ENCODE measurements at places on chromosomes 2 and 18.
A peak's percentile ranks its signal among the peaks of the same experiment; 100 is the strongest.

GRCh38 chr2:226798422-226799210 lies 1.0 kb downstream of the IRS1 start:
- DNase-seq, result no peak

- DNase-seq, result no peak
Observed at GRCh38 chr18:9082711-9083510, 19.6 kb upstream of the NDUFV2 start.

DNA sequence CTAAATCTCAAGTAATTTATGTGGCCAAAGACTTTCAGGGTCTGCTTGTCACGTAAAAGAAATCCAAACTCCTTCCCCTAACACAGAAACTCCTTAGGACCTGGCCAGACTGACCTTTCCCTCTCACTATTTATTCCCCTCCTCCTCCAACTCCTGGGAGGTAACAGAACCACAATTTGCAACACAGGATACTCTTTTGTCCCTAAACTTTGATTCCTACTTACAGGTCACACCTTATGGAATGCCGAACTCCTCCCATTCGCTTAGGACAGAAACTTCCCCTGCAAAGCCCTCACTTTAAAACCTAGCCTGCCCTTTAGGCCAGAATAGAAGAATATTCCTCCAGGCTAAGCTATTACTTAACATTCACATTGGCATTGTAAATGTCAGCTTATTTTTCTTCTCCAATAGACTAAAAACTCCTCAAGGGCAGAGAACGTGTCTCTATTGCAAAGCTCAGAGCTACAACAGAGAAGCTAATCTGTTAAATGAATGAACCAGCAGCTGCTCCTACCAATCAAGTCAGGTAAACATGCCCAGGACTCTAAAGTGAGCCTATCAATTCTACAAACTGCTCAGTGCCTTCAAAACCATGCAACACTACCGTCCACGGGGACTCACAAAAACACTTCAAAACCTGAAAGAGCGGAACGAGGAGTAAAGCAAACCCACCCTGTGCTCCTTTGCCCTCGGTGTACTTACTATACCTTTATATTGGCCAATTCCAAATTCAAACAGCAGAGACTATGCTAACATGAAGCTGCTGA lies 6.1 kb downstream of the INO80D start:
- DNase-seq, result no peak

DNA sequence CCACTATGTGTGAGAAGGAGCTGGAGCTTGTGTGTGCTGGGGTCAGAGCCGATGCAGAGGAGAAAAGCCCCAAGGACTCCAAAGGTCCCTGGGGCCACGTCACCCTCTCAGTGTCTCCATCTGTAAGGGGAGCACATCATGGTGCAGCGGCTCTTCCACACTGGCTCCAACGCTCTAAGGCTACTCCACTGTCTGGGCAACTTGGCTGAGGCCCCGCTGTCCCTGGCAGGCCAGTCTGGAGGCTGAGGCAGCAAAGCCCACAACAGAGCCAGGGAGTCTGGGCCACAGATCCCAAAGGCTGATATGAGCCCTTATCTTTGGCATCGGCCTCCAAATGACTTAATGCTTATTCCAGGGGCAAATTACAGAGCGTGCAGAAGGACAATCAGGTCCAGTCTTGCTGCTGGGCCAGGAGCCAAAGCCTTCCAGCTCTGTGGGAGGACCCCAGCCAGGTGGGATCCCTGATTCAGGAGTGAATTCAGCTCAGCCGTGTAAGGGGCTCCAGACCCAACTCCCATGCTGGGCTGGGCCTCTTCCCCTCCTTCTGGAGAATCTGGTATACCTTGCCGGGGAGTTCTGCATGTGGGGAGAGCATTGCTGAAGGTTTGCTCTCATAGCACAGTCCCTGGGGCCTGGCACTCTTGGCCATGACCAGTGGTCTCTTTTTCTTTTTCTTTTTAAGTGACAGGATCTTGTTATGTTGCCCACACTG lies 1.8 kb upstream of the DUSP2 start:
- peak; percentile 6 for DNase-seq

DNA sequence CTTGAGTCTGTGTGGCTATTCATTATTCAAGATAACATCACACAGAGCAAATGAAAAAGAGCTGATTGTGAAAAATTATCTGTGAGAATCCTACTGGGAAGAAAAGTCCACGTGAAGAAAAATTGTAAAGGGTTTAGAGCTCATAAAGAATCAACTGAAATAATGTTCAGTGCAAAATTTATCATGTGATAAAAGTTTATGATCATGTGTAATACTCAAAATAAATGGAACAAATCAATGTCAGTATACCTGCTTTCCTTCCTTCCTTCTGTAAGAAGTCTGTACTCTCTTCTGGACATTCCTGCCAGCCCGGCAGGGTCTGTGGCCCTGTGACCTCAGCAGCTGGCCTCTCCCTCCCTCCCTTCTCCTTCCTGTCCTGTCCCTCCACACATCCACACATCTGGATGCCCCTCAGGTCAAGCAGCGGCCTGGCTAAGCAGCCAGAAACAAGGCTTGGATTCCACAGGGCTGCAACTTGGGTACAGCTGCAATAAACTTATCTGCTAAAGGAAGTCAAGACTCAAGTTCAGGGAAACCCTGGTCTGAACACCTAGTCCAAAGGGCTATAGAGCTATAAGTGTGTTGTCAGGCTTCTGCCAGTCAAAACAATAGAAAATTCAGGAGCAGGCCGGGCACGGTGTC lies 172.1 kb downstream of the MREG start:
- DNase-seq, result no peak

GRCh38 chr2:237766340-237766739 lies 32.2 kb upstream of the RBM44 start:
- no peak for DNase-seq

- no peak for DNase-seq
Observed at GRCh38 chr18:3175195-3175758, 44.5 kb downstream of the MYOM1 start.

DNA sequence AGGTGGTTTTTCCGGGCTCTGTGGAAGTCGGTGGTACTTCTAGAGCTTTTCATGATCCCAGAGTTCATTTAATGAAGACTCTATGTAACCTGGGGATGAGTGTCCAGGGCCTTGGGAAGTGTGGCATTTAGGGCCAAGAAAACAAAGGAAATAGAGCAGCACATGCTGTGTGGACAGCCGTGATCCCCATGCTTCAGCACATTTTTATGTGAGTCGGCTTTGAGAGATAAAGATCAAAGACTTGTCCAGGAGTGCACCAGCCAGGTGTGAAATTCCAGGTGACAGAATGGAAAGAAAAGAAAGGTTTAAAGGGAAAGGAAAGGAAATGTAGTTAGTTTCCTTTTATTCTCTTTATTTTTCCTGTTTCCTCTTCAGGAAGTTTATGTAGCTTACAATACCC lies 258.0 kb upstream of the NRP2 start:
- no peak for DNase-seq

- no peak for DNase-seq
Observed at GRCh38 chr2:30688956-30689401, 118.3 kb downstream of the CAPN13 start.

DNA sequence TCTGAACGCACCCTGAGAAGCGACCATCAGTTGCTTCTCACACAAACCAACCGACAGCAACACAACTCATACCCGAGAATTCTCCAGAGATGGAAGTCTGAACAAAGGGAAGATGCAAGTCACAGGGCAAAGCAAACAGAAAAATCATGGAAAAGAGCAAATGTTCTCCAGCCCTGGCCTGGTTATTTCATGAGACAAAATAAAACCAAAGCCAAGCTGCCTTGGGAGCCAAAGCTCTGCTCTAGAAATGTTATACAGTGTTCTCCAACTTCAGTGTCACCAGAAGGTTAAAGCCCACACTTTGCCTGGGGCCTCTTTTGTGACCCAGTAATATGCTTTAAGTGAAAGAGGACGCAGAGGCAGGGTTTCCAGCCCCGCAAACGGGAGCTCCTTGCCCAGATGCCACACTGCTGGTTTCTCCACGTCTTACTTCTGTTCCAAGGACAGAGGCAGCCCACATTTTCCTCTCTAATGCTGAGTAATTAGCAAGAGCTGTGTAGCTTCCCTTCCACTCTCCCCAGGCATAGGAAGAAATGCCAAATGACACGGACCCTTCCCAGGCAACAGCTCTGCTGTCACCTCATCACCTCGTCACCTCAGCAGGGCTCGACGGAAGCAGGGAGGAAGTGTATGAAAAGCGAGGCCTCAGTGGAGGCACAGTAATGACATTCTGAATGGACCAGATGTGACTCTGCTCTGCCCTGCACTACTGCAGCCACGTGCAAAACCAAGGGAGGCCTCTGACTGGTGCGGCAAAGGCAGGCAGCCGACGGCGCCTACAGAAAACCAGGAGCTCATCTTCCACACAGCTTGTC lies 64.7 kb downstream of the FBXO15 start:
- no peak for DNase-seq

DNA sequence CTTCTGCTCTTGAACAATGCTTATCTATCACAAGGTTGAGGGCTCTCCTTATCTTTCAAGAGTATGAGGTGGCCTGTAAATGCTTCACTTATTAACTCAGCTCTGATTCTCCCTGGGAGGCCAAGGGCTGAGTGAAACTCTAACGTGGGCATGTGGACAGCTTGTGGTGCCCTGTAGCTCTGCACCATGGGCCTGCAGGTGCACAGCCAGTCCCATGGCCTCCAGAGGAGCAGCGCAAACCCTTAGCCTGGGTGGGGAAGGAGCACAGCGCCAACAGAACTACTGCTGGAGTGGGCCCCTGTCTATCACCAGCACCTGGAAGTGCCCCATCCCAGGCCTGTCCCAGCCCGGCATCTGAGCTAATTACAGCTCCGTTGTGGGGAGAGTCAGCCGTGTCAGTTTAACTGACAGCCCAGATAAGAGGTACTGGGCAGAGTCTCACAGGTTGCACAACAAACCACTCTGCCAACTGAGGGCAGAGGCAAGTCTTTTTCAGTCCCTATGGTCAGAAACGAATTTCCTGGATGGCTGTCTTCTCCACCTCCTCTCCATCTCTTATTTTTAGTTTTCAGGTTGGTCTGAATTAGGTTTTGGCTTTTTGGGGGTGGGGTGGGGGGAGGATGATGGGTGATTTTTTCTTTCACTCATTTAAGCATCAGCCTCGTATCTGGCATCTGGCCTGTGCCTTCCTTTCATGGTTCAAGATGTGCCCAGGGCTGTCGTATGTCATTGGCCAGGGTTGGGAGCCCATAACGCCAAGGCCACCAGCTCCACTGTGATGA lies 219.5 kb downstream of the BCL2 start:
- DNase-seq, result no peak

DNA sequence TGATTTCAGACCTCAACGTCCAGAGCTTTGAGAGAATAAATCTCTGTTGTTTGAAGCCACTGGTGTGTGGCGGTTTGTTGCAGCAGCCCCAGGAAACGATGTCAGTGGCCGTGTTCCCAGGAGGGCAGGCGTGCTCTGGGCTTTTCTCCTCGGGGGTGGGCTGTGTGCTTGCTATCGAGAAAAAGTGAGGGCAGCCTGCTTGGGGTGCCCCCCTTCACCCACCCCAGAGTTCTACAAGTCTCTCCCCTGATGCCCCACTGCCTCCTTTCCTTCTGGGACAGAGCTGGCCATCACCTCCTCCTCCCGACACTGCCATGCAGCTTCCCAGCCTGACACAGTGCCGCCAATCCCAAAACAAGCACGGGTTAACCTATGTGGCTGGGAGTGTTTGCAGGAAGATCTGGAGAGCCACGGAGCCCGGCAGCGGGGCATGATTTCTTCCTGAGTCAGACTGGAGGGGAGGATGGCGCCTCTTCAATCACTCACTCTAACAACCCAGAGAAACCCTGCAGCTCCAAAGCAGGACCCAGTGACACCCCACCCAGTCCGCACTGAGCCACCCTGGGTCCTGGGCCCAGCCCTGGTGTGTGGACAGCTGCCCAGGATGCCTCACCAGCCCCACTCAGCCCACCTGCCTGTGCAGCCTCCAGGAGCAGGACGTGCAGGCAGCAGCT lies 213.7 kb upstream of the RAB6C start:
- no peak for DNase-seq

DNA sequence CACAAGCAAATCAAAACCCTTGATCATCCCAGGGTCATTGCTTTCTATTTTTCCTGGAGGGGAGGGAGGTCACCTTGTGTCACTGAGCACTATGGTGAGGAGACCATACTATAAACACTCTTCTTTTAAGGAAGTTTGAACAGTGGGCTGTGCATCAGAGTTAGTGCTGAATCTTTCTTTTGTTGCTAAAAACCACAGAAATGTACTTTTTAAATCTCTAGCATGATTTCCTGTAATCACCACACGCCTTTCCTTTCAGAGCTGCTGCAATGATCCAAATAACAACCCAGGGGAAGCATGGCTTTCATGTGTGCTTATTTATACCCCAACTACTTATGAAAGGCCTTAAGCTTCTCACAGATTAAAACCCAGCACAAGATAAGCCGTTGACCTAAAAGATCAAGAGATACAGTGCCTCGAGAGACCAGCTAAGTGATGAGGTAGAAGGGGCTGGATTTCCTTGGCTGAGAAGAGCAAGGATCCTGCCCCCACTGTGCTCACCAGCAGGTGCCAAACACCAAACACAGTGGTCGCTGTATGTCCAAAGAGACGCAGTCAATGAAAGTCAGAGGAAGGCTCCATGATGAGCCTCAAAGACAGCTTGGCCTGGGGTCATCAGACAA lies 34.7 kb downstream of the TRABD2A start:
- peak; percentile 23 for DNase-seq

GRCh38 chr2:185689906-185690539 lies 48.6 kb upstream of the FSIP2 start:
- DNase-seq, result no peak

DNA sequence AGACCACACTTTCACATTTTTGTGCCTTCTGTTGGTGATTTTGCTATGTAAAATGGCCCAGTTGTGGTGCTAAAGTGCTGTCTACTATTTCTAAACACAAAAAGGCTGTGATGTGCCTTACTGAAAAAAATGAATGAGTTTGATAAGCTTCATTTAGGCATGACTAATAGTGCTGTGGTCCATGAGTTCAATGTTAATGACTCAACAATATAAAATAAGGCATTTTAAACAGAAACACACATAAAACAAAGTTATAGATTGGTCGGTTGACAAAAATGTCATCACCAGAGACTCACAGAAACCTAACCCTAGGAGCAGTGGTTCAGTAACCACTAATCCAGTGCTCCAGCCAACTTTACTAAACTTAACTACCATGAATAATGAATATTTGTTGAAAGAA lies 160.0 kb downstream of the DNAH6 start:
- no peak for DNase-seq

DNA sequence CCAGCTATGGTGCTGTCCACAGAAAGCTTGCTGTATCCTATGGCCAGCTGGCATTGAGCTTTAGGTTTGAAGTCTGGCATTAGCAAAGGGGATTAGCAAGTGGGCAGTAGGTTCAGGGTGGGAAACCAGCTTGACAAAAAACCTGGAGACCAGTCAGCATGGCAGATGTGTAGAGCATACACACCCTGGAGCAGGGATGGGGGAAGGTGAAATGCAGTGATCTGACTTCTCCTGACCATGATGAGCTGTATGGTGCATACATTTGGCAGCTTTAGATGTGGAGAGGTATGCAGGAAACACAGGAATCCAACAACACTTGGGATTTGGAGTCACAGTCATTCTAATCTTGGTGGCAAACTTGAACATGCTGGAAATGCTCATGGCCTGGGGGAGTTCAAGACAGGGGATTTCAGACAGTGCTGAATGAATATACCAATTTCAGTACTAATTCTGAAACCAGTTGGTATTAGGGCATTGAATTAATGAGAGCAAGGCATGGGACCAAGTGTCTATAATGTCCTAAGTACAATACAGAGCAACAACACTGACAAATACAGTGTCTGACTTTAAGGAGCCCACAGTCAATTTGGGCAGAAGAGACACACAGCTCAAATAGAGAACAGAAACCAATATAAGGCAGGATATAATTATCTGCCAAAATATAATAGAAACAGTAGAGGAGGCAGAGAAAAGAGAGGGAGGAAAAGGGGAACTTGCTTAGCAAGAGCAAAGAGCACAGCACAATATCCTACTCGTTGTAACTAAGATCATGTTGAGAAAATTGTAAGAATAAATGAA lies 11.8 kb downstream of the ARHGAP15 start:
- no peak for DNase-seq

Data from activated T-helper 1 cell treated with anti-CD3 and anti-CD28 coated beads, Interleukin-2, amount 50 U/mL, for 16 hours (primary cell).